Glutamatergic neuron (in vitro differentiated cells): ENCODE measurements at places on chromosomes 6 and 20. TPM values are rescaled to one million over a fixed set of nuclear protein-coding genes. Genes with fewer than 3 reads are reported as not detected.

ANKRD66 gene
- not detected for total RNA-seq

DNA sequence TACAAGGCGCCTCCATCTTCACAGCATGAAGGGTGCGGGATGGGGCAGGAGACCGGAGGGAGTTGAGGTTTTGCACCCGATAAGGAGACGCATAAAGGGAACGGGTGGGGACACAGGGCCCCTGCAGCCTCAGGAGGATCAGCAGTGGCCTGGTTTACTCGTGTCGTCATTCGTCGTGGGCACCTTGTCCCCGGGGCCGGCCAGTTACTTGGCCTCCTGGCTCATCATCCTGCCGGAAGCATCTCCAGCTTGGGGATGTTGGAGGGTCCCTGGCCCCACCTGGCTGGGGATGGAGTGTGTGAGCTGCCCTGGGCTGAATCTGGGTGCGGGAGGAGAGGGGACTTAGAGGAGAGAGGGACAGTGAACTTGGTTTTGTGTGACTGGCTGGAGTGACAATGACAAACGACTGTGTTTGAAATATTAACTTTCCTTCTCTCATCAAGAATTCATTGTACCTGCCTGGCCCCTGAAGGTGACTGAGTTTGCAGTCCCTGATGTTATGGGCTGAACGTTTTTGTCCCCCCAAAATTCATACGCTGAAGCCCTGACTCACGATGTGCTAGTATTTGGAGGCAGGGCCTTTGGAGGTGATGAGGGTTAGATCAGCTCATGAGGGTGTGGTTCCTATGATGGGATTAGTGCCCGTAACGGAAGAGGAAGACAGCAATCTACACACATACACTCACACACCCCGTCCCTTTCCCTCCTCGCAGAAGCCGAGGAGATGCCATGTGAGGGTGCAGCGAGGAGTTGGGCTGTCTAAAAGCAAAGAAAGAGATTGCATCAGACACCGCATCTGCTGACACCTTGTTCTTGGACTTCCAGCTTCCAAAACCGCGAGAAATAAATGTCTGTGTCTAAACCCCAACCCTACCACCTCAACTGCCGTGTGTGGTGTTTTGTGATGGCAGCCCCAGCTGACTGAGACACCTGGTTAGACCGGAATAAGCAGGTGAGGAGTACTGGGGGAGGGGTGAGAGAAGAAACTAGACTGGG, 65.0 kb upstream of the MAP3K4 start:
- no peak overlapping the region for H3K4me3 ChIP-seq
- no peak overlapping the region for H3K27ac ChIP-seq
- peaks cover 4% of the 10 kb centered on the region for H3K36me3 ChIP-seq
- peaks cover 9% of the 10 kb centered on the region for H3K27me3 ChIP-seq
- H3K4me1 ChIP-seq = peaks cover 16% of the 10 kb centered on the region

OVOL2 gene
- not detected for total RNA-seq

- no peak overlapping the region for H3K4me3 ChIP-seq
- H3K36me3 ChIP-seq = no peaks in the 10 kb centered on the region
- H3K27me3 ChIP-seq = no peaks in the 10 kb centered on the region
Observed at GRCh38 chr6:134351615-134352474, 33.9 kb upstream of the SGK1 start.

GRCh38 chr6:111941686-111942330, 68.6 kb upstream of the FYN start:
- H3K4me3 ChIP-seq = no peak overlapping the region
- H3K27ac ChIP-seq = no peak overlapping the region
- H3K27me3 ChIP-seq = no peaks in the 10 kb centered on the region
- no peak for DNase-seq
- H3K4me1 ChIP-seq = peaks cover 13% of the 10 kb centered on the region

- H3K27ac ChIP-seq = no peak overlapping the region
- H3K4me3 ChIP-seq = no peak overlapping the region
- H3K27me3 ChIP-seq = no peaks in the 10 kb centered on the region
- no peaks in the 10 kb centered on the region for H3K36me3 ChIP-seq
- H3K4me1 ChIP-seq = peaks cover 14% of the 10 kb centered on the region
- DNase-seq = no peak
Observed at GRCh38 chr6:7157752-7158616, 50.2 kb downstream of the RREB1 start.

- no peak overlapping the region for H3K27ac ChIP-seq
- H3K4me1 ChIP-seq = peaks cover 7% of the 10 kb centered on the region
- H3K4me3 ChIP-seq = no peak overlapping the region
- H3K36me3 ChIP-seq = no peaks in the 10 kb centered on the region
- DNase-seq = no peak
- H3K27me3 ChIP-seq = peaks cover 4% of the 10 kb centered on the region
Observed at GRCh38 chr6:159112714-159113113, 56.5 kb upstream of the FNDC1 start.

SLC16A10 gene
- 4.1 TPM for total RNA-seq

GRCh38 chr20:1173698-1174097, 11.1 kb downstream of the TMEM74B start:
- no peaks in the 10 kb centered on the region for H3K4me1 ChIP-seq
- peaks cover 11% of the 10 kb centered on the region for H3K27me3 ChIP-seq
- no peak for DNase-seq

ADGB gene
- total RNA-seq = not detected

PLEKHG1 gene
- 7.3 TPM for total RNA-seq

- no peak overlapping the region for H3K27ac ChIP-seq
- DNase-seq = no peak
- H3K4me1 ChIP-seq = peaks cover 8% of the 10 kb centered on the region
- H3K36me3 ChIP-seq = no peaks in the 10 kb centered on the region
Observed at GRCh38 chr6:37016995-37017394, 11.5 kb downstream of the FGD2 start.

RIMS1 gene
- total RNA-seq = 12.3 TPM

TASP1 gene
- total RNA-seq = 13.5 TPM
